Activated CD4-positive, alpha-beta T cell treated with anti-CD3 and anti-CD28 coated beads, Interleukin-2, amount 50 U/mL, for 1 hour (primary cell): ENCODE measurements at places on chromosomes 3 and 15.

GRCh38 chr15:92178911-92179310 is 214.8 kb upstream of the ST8SIA2 start:
- no peak for DNase-seq

GRCh38 chr3:63135367-63135766 is 142.7 kb upstream of the SYNPR start:
- DNase-seq: no peak

DNA sequence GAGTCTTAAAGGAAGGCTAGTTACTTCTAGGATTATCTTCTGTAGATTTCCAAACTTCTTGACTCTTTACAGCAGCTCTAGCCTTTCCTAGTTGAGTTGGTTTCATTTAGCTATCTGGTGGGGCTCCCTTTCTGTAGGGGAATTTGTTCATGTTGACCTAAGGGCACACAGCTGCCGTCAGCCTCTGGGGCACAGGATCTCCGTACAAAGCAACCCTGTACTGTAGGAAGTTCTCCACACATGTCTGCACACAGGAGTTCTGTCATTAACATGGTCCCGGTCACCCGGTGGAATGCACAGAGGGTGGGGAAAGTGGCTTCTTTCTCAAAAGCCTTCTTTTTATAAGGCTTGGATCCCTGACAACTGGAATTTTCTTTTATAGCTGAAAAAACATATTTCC is 88.7 kb upstream of the TNIK start:
- no peak for DNase-seq

GRCh38 chr3:129820587-129820986 is 72.9 kb downstream of the TMCC1 start:
- no peak for DNase-seq

DNA sequence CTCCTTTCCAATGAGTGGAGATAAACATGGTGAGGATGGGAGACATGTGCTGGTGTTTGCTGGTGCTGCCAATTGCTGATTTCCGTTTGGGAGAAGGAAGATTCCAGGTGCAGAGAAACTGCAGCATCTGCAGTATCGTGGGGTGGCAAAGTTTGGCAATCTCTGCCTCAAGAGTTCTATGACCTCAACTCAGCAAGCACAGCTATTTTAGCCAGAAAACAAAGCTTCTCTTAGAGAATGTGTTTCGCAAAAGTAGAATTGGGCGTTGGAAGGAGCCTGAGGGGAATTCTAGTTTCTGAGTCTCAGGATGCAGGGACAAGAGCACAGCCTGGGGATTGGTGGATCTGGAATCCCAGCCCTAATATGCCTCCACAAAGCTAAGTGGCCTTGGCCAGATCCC is 18.2 kb upstream of the SHC4 start:
- DNase-seq: no peak

- DNase-seq: no peak
These were observed 81.9 kb downstream of the NEO1 start for GRCh38 chr15:73134196-73134595.

DNA sequence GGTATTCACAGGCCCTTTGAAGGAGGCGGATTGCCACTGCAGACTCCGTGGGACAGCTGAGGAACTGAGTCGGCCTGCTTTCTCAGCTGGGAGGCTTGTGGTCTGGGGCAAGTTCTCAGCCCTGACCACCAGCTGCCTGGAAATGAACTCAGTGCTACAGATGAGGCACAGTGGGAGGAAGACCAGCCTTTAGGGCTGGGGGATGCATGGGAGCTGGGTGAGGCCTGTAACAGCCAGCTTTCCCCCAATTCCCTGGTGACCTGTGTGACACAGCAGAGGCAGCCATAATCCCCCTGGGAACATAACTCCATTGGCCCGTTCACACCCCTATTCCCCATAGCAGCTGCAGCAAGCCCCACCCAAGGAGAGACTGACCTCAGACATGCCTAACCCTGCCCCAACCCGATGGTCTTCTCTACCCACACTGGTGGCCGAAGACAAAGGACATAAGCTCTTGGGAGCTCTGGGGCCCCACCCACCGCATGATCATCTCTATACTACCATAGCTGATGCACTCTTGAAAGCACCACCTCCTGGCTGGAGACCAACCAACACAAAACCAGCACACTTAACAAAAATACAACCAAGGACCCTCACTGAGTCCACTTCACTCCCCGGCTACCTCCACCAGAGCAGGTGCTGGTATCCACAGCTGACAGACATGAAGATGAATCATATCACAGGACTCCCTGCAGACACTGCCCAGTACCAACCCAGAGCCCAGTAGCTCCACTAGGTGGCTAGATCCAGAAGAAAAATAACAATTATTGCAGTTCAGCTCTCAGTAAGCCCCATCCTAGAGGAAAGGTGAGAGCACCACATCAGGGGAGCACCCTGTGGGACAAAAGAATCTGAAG is 24.9 kb downstream of the ZMAT3 start:
- no peak for DNase-seq

- DNase-seq: no peak
These were observed 9.1 kb downstream of the MCTP2 start for GRCh38 chr15:94240480-94240879.
